ENCODE measurements at places on chromosomes 1 and 21.

DNA sequence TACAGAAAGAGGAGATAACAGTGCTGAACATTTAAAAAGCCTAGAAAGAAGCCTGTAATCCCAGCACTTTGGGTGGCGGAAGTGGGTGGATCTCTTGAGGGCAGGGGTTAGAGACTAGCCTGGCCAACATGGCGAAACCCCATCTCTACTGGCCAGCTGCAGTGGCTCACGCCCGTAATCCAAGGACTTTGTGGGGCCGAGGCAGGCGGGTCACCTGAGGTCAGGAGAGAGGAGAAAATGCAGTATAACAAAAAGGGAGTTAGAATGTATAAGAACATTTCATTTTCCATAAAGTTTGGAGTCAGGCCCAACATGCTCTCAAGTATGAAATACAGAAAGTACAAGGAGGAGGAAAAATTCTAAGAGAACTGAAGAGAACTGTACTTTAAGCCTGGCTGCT lies 134.5 kb downstream of the SMYD3 start:
- no peak for DNase-seq

DNA sequence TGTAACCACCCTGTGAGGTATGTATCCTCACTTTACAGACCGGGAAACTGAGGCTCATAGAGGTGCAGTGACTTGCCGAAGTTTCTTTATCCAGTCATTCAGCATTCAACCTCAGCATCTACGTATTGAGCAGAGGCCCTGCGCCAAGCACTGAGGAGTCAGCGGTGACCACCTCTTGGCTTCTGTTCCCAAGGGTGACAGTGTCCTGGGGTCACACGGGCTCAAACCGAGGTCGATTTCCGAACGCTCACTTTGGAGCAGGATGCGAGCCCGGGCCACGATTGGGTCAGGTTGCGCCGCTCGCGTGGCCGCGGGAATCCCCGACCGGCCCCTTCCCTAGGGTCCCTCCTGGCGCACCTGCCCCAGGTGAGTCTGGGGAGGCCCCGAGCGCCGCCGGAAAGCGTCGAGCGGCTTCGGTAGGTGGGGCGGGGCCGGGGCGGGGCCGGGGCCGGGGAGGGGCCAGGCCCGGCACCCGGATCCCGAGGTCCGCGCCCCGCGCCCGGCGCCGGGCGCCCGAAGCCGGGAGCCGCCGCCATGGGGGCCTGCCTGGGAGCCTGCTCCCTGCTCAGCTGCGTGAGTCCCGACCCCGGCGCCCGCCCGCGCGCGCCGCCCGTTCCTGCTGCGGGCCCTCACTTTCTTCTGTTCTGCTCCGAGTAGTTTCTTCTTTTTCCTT lies at the start of gene SERINC2:
Gene SERINC2 (plus strand): TSS at position 482 of the 673 bp plus-strand sequence. CDS start 53 bp downstream, at position 535.
- no peak for DNase-seq

GRCh38 chr1:27597516-27598294 lies 6.2 kb downstream of the AHDC1 start:
- peak; percentile 34 for DNase-seq

- DNase-seq = peak; percentile 88
Measured at GRCh38 chr1:149885339-149886120, 13.8 kb upstream of the BOLA1 start.

- DNase-seq = peak; percentile 30
Measured at GRCh38 chr1:6497215-6497866, 5.9 kb upstream of the PLEKHG5 start.

- peak; percentile 50 for DNase-seq
Measured at GRCh38 chr1:197399755-197400521, 131.9 kb downstream of the CRB1 start.

GRCh38 chr1:17229379-17229778 lies 19.5 kb upstream of the PADI3 start:
- DNase-seq = no peak

DNA sequence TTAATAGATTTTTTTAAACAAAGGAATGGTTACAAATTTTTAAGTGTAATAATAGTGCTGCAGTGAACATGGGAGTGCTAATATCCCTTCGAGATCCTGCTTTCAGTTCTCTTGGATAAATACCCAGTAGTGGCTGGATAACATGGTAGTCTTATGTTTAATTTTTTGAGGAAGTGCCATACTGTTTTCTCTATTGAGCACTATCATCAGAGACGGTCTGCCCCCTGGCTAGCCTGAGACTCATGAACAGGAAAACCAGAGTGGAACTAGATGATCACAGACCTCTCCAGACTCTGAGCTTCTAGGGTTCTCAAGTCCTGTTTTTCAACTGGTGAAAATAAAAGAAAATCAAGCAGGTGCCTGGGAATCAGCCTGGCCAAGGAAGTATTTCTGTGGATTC lies 97.3 kb upstream of the MARK1 start:
- no peak for DNase-seq

GRCh38 chr1:78471890-78472620 lies 18.7 kb upstream of the PTGFR start:
- DNase-seq = peak; percentile 28

DNA sequence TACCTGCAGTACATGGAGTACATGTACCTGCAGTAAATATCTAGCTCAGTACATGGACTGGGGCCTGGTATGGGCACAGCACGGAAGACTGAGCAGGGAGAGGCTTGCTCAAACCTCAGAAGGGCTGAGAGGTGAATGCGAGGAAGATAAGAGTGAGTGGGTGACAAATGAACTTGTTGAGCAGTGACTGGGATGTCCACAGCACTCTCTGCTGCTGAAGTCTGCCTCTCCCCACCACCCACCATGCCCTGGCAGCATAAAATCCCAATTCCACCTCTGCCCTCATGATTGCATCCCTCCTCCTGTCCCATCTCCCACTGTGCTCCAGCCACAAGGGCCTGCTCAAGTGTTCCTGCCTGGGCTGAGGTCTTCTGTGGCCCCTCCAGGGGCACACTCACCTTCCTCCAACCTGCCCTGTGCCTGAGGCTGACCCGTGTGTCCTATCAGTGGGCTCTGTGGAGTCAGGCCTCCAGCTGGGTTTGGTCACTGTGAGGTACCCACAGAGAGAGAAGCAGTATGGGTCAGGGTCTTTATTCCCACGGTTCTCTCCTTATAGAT lies 114.2 kb downstream of the FOXD2 start:
- DNase-seq = no peak

GRCh38 chr1:21141030-21141429 lies 35.7 kb downstream of the EIF4G3 start:
- no peak for DNase-seq

DNA sequence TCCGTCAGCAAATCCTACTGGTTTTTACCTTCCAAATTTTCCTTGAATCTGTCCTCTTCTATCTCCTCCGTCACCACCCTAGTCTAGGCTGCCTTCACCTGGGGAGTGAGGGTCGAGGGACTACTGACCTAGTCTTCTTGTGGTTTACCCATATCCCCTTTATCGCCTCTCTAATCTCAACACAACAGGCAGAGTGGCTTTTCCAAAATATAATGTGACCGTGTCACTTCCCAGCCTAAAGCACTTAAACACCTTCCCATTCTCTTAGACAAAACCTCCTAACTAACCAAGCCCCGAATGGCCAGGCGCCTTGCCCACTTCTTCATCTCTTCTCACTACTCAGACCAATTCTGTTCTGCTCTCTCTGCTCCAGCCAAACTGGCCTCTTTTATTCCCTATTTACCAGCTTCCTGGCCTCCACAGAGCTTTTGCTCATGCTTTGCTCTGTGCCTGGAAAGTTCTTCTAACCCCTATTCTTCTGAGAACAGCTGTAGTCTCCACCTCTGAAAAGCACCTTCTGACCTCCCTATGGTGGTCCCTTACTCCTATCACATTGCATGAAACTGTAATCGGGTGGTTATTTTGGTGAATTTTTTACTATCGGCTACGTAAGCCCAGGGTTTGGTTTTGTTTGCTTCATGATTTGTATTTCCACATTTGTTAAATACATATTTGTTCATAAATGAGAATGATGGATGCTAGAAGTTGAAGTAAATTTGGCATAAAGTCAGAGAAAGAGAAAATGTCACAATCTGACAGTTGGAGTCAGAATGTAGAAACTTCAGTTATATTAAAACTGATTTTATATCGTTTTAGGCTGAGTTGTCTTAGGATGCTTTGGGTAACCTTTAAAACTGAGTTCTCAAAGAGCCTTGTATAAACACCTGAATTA lies 1.2 kb upstream of the NBPF1 start:
- no peak for DNase-seq

DNA sequence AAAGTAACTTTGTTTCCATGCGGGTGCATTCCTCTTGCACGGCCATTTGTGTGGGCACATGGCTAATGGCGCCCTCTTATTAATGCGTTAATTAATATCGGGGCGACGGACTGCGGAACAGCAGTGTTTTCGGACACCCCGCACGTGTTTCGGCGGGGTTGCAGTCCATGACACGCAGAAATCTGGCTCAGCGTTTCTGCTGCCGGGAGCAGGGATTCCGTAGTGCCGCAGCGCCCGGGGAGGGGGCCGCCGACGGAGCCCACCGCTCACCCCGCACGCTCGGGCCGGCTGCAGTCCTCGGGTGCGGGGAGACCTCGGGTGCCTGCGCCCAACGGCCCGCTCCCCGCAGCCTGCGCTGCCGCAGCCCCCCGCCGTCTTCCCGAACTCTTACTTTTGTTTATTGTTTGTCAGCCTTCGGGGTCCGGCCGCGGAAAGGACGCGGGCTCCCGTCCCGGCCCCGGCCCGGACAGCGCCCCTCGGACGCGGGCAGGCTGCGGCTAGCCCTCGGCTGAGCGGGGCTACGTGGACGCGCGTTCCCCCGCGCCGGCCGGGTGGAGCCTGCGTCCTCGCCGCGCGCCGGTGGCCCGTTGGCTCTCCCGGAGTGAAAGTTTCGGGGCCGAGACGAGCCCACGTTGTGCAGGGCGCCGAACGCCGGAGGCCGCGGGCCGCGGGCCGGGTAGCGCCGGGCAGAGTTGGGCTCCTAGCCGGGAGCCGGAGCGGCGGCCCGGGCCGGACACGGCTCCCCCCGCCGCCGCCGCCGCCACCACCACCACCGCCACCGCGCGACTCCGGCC lies 849 bp downstream of the NFIA start:
- peak; percentile 24 for DNase-seq

DNA sequence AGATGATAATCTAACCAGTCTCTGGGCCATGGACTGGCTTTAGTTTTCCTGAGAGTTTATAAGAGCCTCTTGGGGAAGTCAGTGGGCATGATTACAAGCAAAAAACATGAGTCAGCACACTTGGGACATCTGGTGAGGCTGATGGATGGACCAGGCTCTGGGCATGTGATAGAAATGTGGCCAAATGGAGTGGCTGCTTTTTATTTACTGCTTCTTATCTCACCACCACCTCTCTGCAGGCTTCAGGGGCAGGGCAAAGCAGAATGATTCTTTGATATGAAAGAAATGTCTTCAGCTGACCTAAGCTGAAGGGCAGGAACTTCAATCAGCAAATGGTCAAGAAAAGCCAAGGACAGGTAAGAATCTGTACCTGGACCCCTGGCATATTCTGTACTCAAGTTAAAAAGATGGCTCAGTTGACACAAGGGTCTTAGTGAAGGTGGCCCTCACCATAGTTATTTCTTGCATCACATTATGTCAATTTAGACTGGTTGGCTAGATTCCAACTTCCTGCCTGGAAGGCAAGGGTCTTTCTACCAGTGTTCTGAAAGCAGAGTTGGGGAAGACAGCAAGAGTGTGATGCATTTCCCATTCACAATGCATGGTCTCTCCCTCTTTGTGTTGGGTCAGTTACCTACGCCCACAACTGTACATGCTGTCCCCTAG lies 162.8 kb downstream of the FASLG start:
- peak; percentile 68 for DNase-seq

DNA sequence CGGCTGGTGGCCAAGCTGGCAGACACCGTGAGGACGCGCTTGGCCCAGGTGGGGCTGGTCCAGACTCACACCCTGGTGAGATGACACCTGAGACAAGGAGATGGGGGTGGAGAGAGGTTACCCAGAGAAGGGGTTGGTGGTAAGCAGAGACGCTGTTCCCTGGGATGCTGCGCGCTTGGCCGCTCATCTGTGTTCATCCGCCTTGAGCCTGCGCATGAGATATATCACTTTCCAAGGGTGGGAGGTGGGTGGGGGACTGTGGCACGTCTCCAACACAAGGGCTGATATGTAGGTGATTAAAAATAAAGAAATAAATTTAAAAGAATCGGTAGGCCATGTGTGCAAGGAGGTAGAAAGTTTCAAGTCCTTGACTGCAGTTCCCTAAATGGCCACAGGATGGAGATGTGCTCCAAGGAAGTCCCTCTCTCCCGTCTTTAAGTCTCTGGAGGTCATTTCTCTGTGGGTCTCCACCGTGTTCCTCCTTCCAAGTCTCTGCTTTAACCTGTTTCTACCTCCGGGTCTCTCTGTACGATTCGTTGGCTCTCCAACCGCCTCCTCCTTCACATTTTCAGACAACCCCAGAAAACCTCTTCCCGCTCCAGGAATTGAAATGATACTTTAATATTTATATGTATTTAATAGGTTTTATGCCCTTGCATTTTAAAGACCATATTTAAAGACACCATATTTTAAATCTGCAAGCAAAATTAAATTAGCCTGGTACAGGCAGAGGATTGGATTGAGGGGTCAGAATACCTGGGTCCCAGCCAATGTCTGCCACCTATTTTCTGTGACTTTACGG lies 4.5 kb downstream of the TTC24 start:
- peak; percentile 71 for DNase-seq

DNA sequence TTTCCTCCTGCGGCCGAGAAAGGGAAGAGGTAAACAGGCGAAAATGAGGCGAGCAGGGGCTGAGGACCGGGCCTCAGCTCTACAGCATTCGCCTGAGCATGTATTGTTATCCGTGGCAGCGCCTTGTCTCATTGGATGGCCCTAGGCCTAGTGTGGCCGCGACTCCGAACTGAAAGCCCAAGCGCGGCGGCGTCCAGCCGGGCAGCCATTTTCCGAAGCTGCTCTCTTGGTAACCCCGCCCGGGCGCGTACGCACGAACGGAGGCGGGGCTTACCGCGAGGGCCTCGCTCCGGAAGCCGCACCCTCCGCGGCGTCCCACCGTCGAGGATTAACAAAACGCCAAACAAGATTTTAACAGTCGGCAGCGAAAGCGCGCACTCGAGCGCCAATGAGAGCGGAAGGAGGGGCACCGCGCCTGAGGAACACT lies 797 bp upstream of the USP1 start:
- no peak for DNase-seq

DNA sequence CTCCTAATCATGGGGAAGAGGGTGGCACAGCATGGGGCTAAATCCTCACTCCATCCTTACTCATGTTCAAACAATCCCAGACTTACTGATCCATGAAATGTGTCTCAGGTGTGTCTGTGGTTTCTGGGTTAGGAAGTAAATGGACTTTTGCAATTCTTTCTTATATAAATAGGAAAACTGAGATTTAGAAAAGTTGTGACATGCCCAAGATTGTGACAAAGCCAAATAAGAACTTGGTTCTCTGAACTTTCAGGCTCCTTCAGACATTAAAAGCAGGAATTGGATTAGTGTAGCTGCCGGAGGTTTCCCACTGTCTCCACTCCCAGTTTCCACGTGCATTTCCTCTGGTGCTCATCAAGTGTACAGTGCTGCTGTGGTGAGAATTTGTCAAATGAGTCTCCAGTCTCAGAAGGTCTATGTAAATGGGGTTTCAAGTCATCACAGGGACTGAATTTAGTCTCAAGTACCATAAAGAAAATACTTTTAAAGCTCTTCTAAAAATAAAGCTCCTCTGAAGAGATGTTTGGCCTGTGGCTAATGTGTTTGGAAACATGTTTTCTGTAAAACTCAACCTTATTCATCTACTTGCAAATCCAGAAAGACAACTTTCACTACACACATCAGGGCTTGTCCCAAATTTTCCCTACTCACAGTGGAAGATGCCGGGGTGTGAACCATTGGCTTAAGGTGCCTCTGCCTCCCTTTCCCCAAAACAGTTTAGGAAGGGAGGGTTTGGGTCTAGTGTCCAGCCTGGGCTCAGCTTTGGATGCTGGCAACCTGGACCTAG lies 115.2 kb downstream of the NGF start:
- DNase-seq = peak; percentile 29

GRCh38 chr1:6358144-6358624 lies 35.4 kb downstream of the ACOT7 start:
- no peak for DNase-seq

Data from fibroblast of skin of right quadriceps (primary cell).